CD4-positive, alpha-beta T cell treated with Interleukin-4 for 1 hour (primary cell): ENCODE measurements at places on chromosomes 3 and 15.

GRCh38 chr15:72827226-72827625 is 43.7 kb upstream of the ADPGK start:
- DNase-seq, result no peak

GRCh38 chr3:150303768-150304167 is 104.3 kb upstream of the TSC22D2 start:
- DNase-seq, result no peak

GRCh38 chr15:92407916-92408315 is 14.2 kb downstream of the ST8SIA2 start:
- no peak for DNase-seq

DNA sequence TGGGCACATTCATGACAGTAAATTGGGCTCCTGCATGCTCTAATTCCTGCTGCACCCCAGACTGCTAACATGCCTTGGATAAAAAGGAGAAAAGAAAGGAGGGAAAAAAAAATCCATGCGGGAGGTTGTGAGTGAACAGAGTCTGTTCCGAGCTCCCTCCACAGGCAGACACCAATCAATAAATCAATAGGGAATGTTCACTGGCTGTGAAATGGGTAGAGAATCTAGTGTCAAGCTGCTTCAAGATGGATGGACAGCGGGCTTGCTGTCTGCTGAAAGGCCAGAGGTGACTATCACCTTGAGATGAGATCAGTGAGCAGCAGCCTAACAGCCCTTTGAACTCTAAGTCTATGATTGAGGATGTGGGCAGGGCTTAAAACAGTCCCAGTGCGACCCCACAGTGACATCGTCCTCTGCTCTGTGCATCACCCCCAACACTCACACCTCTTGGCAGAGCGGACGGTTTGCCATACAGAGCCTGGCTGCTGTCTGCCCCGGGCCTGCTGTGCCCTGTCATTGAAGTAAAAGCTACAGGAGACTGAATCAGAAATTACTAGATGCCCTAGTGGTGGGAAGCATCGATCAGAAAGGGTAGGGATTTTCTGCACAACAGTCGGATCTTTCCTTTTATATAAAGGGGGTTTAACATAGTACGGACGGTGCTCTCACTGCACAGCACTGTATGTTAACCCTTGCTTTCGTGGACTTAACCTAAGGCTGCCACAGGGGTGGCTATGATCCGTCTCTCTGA is 247.9 kb upstream of the ONECUT1 start:
- no peak for DNase-seq

GRCh38 chr3:194421-194820 is 2.1 kb upstream of the CHL1 start:
- no peak for DNase-seq

DNA sequence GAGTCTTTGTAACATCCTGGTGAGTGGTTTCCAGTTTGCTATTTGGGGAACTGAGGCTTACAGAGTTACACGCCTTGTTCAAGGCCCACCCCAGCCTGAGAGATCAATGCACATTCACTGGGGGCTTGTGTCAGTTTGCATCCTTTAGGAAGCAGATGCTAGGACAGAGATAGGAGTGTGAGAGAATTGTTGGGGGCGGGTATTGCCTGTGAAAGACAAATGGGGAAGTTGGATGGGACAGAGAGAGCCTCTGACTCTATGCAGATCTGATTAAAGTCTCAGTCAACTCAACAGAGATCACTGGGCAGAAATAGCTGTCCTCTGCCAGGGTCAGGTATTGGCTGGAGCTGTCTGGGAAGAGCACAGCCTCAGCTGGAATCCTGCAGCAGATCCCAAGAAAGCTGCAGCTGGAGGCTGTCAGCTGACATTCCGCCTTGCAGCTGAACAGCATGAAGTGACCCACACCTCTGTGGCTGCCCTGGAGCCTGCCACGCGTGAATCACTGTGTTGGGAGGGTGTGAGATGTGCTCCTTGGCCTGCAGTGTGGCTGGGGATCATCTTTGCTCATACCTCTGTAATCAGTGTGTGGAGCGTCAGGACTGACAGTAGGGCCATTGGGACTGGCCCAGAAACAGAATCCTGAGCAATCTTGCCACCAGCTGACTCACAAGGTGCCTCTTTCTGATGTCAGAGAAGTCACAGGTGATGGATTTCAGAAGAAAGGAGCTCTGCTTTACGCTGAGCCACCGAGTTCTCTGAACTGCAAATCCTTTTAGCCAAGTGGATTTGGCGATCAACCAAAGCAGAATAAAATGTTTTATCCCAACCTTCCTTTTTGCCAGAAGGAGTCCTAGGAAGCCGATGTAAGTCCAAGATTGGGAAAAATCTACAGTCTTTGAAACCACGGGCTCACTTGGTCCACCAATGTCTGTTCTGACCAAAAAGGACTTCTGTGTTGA is 284.1 kb upstream of the LRRFIP2 start:
- no peak for DNase-seq

DNA sequence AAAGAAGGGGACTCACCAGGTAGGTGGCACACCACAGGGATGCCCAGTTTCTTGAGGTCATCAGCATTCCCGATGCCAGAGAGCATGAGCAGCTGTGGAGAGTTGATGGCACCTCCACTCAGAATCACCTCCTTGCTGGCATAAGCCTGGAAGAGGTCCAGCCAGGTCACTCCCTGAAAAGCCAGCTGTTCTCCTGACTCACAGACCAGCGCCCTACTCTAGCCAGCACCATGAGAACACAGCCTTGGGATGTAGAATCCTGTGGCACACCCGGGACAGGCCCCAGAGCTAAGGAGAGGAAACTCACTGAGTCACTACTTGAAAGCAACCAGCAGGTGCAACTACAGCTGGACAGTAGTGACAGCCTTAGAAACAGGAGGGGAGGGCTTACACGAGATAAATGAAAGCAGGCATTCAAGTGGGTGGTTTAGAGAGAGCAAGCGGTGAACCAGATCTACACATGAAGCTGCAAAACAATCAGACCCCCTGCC is 24.5 kb downstream of the CHDH start:
- no peak for DNase-seq

DNA sequence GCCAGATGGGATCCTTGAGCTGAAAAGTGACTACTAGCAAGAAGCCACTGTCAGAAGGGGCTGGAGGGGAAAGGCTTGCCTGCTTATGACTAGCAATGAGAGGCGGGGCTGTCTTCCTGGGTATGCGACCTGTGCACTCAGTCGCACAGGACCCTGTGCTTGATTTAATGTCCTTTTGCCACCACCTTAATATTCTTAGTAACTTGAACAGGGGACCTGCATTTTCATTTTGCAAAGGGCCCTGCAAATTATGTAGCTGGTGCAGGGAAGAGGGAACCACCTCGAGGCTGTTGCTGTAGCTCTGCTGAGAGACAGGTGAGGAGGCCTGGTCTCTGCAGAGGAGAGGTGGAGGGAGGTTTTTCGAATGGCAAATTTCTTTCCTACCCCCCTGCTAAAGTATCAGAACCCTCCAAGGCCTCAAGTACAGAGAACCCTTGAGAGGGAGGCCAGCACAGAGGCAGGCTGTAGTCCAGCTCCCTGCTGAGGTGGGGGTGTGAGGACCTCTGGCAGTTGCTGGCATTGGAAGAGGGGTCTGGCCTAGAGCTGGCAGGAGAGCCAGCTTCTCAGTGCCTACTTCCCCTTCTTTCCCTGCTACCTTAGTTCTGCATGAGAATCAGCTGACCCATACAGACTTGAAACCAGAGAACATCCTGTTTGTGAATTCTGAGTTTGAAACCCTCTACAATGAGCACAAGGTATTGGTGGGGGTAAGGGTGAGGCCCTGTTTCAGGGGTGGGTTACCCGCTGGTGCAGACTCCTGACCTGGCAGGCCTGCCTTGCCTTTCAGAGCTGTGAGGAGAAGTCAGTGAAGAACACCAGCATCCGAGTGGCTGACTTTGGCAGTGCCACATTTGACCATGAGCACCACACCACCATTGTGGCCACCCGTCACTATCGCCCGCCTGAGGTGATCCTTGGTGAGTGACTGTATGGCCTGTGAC is 11.4 kb downstream of the CLK3 start:
- DNase-seq, result no peak

DNA sequence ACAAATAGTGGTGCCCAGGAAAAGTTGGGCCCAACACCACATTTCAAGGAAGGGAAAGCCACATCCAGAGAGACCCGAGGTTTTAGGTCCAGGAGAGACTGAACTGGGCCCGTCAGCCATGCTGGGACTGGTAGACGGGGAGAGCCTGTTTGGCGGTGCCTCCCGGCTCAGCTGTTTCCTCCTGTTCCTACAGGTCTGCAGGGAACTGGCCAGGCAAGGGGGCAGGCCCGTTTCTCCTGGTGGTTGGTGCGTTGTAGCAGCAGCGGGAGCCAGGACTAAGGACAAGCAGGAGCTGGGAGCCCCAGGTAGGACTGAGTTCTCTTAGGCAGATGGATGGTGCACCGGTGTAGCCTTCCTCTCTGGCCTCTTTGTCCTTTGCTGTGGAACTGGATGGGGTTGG is 3.9 kb downstream of the PRKCD start:
- DNase-seq, result no peak

- no peak for DNase-seq
Observed at GRCh38 chr3:69460034-69460433, 74.1 kb upstream of the FRMD4B start.

DNA sequence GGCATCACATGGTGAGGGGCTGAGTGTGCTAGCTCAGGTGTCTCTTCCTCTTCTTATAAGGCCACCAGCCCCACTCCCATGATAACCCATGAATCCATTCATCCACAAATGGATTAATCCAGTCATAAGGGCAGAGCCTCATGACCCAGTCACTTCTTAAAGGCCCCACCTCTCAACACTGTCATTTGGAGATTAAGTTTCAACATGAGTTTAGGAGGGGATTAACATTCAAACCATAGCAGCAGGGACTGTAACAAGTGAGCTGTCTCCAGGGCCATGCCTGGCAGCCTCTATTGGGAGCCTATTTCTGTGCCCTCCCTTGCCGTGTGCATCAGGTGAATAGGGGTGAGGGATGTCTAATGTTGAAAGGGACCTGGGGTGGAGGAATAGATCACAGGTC is 77.5 kb downstream of the CHRD start:
- no peak for DNase-seq

DNA sequence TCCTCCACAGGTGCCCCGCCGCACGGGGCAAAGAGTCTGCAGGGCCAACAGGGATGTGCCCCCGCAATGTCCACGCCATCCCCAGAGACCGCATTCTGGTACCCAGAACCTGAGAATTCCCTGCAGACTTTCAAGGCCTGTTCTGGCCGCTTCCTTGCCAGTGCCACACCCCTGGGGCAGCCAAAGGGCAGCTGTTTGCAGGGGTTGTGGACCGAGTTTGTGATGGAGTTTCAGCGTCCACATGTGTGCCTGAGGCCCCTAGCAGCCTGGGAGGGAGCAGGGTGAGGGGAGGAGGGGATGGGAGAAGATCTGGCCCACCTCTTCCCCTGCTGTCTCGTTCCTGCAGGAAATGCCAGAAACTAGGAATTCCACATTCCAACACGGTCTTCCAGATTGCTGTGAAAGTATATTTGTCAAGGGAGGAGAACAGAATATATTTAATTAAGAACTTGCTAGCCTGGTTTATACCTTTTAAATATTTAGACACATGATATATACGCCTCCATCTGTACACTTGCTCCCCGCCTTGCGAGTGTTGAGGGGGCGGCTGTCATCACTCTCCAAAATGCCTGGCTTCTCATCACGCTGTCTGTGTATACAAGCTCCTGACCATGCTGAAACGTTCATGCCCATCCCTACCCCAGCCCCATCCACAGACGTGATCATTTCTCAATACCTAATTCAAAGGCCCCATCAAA is 31.1 kb upstream of the RASA2 start:
- no peak for DNase-seq

DNA sequence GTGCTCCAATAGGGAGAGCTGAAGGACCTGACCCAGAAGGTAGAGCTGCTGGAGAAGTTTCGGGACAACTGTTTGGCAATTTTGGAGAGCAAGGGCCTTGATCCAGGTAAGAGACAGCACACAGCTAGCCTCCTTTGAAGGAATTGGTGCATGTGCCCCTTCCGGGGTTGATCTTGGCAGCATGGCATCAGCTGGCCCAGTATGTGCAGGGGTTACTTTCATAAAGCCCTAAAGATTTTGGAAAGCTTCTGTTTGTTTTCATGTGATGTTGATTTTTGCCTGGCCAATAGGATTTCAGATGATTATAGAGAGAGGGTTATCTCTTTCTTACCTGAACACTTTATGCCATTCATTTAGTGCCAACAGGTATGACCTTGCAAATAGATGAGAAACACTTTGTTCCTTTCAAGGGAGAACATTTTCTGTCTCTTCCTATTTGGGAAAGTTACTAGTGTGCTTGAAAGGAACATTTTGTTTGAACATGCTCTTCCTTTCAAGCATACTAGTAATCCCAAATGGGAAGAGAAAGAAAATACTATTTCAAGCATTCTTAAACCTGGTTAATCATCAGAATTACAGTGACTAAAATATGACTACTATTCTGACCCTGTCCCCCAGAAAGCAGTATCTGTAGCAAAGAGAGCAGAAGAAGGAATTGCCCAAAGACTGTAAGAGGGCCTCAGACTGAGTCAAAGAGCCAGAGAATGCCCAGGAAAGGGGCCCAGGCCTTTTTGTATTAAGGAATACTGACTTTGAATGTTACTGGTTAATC is 7.5 kb downstream of the KNSTRN start:
- no peak for DNase-seq

DNA sequence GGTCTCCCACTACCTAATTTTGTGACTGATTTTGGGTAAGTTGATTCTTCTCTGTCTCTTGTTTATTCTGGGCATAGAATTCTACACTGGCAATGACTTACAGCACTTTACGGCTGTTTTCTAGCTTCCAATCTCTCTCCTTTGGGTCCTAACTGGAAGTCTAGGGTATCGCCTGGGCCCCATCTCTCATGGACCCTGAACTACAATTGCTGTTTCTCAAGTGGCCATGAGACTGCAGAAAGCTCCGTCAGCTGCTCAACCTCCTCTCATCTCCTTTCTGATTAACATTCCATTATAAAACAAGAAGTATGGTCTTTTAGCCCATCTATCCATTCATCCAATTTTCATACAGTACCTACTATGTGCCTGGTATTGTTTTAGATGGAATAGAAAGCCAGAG is 4.4 kb upstream of the PXYLP1 start:
- no peak for DNase-seq

DNA sequence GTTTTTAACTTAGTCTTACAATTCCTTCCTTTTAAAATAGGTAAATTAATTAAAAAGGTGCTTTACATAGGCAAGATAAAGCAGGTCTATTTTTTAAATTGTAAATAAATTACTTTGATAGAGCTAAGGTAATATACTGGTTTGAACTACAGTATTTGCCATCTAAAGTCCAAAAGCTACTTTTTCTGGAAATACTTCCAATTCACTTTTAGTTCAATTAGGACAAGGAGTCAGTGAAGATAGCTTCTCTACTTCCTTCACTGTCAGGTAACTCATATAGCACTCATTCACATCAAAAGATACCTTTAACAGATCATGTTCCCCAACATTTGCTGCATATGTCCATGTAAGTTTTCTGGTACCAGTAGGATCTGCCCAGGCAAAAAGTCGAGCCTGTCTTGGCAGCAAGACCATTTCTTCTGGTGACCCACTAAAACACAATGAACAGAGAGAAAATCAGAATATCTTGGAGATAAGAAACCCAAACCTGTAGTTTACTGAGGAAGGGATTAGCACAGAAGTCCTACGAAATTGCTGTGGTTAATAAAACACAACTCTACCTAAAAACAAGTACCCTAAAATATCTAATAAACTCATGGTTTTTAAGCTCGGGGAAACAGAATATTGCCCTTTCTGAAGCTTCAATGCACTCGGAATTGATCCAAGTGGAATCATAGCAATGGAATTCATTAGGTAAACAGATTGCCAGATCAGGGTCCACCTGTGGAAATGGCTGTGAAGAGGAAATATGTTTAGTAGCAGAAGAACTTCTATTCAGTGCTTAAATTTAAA is 153.1 kb downstream of the VPS13C start:
- DNase-seq, result no peak
